AML-193 (cell line): ENCODE measurements at places on chromosomes 3 and 15.

DNA sequence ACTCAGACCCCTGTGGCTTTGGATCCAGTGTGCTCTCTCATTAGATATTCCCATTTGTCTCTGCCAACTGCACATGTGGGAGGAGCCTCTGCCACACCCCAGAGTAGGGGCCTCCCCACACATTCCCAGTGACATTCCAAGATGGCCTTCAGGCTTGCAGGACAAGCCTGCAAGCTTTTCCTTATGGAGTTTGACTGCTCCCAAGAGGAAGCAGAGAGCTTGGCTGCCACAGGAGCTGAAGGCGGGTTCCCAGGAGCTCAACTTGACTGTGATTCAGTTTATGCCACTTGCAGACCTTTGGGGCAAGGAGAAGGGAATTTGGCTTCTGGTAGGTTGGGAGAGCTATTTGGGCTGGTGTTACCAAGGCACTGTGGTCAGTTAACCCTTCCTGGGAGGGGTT lies 22.5 kb upstream of the EPHB1 start:
- DNase-seq: no peak

- no peak for DNase-seq
These were observed 954.2 kb downstream of the CADM2 start for GRCh38 chr3:85912980-85913379.

DNA sequence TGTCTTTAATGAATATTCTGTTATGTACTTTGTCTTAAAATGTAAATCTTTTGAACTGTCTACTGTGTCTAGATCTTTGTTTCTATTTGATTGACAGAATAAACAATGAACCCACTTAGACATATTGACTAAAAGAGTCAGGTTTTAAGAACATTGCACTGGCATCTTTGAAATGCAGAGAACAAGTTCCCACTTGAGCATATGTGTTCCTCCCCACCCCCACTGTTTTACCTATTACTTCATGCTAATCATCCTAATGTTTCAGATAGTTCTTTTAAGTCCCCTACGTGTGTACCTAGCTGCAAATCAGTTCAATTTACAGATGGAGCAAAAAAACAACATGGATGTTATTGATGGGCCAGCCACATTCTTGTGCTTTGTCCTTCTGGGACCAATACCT lies 11.7 kb upstream of the TCF12 start:
- DNase-seq: no peak

DNA sequence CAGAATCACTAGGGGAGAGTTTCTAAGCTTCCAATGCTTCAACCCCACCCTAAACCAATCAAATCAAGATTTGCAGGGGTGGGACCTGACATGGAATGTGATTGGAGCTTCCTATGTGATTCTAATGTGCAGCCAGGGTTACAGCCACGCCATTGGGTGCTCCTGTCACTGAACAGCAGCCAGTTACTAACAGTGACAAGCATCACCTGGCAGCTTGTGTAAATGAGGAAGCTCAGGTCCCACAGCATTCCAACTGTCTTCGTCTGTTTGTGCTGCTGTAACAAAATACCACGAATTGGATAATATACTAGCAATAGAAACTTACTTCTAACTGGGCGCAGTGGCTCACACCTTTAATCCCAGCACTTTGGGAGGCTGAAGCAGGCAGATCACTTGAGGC lies 294.9 kb downstream of the SHQ1 start:
- DNase-seq: no peak

DNA sequence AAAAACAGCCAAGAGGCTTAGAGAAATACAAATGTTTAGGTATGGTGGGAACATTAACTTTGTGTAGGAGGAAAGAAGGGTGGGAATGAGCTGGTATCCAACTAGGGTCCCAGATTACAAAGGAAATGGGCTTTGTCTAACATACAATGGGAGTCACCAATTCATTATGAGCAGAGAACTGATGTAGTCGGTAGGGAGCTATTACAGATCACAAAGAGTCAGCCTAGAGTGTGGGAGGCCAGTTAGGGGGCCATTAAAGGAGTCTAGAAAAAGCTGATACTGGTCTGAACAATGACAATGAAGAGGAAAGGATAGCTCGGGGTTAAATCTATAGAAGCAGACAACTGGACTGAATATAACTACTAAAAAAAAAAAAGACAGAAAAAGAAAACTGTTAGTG lies 15.5 kb downstream of the ANO10 start:
- DNase-seq: no peak
